NCI-H1105 treated with DMSO at 0.1 percent for 48 hours (cell line): ENCODE measurements at places on chromosomes 12 and 14.

GRCh38 chr12:64085996-64086395, 136.1 kb downstream of the KICS2 start:
- DNase-seq = no peak

DNA sequence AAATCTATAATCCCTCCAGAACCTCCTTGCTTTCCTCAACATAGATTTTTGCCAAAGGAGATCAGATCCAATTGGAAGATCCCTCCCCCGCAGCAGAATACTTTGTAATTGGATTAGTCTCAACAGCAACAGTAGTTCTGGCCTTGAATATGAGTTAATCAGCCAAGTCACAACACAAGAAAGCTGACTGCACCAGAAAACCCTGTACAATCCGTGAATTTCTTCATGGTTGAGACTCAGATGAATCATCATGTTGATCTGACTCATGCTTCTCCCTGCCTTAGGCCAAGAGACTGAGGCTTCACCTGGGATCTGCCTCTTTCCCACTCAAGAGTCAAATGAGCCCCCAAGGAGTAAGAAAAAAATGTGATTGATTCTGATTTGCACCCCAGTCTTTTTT, 3.0 kb upstream of the METTL17 start:
- DNase-seq = no peak

- no peak for DNase-seq
These were observed 472.2 kb upstream of the STXBP6 start for GRCh38 chr14:25522116-25522515.

DNA sequence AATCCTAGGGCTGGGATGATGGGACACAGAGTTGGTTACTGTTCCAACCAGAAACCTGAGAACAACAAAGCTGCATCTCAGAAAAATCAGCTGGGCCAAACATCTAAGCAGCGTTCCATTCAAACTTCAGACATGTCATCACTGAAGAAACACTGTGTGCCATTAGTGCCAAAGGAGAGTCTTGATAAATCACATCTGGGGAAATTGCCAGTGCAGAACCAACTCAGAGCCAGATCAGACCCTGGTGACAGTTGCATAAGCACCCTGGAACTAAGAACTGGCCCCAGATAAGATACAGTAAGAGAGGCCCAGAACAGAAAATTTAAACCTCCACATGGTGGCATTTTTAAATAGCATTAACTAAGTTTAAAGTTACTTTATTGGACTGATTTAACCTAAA, 482.8 kb downstream of the PRKD1 start:
- no peak for DNase-seq

DNA sequence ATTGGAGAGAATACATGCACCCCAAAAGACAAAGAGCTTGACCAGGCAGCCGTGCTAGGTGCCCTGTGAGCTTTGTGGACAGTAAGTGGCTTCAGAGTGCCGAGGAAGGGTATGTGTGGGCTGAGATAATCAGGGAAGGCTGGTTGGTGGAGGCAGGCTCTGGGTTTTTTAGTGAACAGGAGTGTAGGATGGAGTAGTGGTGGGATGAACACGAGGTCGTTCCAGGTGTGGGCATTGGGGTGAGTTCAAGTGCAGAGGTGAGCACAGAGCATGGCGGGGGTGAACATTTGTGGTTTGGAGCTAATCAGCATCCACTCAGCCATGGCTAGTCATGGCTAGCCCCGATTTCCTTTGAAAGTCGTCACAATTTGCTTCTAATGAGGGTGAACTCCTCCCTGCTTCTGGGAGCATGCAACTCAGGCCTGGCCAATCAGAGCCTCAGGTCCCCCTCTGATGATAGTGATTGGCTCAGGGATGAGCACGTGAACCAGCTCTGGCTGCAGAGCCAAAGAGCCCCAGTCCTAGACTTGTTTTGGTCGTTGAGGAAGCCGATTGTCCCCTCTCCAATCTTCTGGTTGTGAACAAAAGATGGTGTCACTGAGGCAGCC, 40.7 kb upstream of the TCL1B start:
- no peak for DNase-seq

DNA sequence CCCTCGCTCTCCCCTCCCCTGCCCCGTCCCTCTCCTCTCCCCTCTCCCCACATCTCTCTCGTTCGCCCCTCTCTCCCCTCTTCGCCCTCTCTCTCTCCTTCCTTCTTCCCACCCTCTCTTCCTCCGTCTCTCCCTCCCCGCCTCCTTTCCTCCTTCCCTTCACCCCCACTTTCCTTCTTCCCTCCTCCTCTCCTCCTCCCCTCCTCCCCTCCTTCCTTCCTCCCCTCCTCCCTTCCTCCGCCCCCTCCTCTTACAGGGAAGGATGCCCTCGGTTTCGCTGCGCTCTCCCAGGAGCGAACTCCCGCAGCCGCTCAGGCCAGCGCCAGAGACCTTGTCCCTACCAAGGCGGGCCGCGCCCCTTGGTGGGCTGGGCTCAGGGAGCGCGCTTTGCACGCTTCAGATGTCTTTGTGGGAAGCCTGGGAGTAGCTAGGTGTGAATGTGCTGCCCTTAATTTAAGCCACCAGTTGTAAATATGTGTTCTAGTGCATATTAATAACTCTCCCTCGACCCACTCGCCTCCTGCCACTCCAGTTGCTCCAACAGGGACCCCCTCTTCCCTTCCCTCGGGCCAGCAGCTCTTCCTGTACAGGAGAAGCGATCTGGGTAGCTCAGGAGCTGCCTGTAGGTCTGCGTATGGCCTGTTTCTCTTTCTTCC, 13.3 kb upstream of the MAP3K9 start:
- DNase-seq = peak; percentile 53

GRCh38 chr12:586318-587071, 76.8 kb downstream of the NINJ2 start:
- no peak for DNase-seq

- no peak for DNase-seq
These were observed 91.4 kb downstream of the CALM1 start for GRCh38 chr14:90488256-90488655.

DNA sequence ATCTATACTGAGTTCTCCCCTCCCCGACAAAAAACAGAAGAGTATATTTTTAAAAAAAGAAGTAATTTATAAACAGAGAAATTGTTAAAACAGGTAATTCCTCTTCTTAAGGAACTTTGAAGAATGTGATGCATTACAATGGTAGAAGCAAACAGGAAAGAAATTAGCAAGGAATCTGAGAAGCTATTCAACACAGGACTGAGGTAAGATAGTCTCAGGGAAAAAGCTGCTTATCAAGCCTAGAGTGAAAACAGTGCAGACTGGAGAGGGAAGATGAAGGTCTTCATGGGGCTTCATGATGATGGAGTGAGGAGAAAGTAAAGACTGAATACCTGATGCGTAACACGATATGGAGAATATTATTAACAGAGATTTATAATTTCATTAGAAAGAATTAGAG, 880.0 kb downstream of the SLC16A7 start:
- DNase-seq = no peak

- DNase-seq = no peak
These were observed 396.9 kb upstream of the TMTC1 start for GRCh38 chr12:30180602-30181001.

GRCh38 chr12:109772622-109773321, 59.1 kb downstream of the FAM222A start:
- DNase-seq = no peak
